NCI-H1048 (cell line): ENCODE measurements at places on chromosomes 5 and 9.

DNA sequence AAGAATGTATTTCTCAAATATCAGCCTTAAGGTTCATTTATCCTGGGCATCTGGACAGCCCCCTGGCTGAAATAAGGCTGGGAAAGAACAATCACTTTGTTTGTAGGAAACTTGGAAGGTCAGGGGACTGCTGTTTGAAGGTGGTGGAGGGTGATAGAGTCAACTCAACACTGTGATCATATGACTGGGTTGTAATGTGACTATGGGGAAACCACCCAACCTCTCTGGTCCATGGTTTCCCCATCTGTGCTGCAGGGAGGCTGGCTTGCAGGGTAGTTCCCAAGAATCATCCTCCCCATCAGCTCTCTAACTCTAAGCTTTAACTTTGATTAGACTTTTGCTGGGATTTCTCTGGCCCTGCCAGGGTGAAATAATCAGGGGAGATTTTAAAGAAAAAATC, 10.0 kb downstream of the INSYN2B start:
- DNase-seq, result no peak

DNA sequence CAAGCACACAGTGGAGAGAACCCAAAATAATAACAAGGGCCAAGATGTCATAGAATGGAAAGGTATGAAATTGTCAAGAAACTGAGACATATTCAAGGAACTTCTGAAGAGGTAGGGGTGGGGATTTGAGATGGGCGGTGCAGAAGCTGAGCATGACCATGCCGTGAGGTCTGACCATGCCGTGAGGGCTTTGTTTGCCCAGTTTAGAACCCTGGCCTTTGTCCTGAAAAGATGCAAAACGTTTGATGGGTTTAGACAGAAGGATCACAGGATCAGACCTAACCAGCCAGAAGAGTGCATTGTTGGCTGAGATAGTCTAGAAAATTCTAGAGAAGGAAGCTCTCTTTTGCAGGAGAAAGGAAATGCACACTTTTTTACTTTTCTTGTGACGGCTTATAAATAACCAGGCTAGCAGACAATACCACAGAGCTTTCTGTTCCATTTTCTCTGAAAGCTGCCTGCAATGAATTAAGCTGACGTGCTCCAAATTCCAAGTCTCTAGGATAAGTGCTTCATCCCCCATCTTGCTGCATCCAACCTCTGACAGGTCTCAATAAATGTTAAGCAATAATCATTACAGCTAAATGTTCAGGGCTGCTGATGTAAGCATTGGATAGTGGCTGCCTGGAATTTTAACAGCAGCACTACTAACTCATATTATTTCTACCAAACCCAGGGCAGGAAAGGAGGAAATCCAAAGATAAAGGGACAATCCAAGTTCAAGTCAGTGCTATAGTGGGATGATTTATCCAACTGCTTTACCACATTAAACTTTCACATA, 110.9 kb upstream of the IL6ST start:
- no peak for DNase-seq

DNA sequence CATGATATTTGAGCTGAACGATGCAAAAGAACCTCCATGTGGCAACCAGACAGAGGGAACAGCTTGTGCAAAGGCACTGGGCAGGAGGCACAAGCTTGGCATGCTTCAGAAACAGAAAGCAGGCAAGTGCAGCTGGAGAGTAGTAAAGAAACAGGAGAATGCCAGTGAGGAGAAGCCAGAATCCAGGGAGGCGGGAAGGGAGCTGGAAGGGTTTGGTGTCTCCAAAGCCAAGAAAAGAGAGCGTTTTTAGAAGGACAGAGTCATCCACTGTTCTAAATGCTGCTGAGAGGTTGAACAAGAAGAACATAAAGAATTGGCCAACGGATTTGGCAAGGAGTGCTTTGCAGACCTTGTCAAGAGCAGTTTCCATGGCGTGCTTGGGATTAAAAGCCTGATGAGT, 124.7 kb downstream of the TLE1 start:
- DNase-seq, result no peak

DNA sequence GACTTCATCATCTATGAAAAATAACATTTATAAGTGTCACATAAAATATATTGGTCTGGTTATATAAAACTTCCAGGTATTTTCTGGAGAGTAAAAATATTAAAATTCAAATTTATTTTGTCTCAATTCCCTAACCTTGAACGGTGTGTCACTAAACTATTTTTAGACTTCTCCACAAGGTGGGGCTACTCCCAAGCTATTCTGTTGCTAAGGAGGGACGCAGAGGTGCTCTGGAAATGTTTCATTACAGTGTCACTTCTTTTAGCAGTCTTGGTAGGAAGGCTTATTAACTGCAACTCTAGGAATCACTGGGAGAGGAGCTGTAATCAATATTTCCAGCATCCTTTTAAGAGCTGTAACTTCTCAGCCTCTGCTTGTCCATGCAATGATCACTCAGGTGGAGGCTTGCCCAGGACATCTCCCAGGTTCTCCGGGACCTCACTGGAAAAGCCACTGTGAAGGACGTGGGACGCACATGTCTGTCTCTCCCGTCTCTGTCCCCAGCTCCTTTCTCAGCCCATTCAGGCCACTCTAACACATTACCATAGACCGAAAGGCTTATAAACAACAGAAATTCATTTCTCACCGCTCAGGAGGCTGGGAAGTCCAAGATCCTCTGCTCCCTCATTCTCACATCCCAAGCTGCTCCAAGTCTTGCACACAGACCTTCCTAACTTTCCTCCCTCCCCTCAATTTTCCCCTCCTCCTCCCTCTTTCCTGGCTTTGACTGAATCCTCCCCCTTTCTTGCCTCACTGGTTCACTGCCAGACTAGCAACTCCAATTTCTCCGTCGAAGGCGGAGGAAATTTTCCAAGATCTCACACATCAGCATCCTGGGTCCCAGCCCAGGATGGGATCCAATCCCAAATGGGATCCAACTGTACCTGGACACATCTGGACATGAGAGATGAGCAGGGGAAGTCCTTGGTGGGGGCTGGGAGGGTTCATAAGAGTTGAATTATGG, 32.7 kb upstream of the DNAH5 start:
- no peak for DNase-seq

DNA sequence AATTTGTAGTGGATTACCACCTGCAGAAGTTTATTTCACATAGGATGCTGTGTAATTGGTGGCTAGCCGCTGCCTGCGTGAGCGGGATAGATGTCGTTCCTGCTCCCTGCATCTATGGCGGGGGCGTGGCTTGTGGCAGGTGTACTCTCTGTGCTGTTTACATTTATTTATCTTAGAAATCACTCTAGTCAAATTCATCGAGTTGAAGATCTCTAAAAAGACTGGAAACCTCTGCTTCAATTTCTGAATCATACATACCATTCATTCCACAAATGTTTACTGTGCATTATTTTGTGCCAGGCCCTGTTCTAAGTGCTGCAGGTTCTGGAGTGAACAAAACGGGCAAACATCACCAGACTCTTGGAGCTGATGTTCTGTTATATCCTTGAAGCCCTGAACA, 11.9 kb downstream of the ROPN1L start:
- DNase-seq, result no peak

DNA sequence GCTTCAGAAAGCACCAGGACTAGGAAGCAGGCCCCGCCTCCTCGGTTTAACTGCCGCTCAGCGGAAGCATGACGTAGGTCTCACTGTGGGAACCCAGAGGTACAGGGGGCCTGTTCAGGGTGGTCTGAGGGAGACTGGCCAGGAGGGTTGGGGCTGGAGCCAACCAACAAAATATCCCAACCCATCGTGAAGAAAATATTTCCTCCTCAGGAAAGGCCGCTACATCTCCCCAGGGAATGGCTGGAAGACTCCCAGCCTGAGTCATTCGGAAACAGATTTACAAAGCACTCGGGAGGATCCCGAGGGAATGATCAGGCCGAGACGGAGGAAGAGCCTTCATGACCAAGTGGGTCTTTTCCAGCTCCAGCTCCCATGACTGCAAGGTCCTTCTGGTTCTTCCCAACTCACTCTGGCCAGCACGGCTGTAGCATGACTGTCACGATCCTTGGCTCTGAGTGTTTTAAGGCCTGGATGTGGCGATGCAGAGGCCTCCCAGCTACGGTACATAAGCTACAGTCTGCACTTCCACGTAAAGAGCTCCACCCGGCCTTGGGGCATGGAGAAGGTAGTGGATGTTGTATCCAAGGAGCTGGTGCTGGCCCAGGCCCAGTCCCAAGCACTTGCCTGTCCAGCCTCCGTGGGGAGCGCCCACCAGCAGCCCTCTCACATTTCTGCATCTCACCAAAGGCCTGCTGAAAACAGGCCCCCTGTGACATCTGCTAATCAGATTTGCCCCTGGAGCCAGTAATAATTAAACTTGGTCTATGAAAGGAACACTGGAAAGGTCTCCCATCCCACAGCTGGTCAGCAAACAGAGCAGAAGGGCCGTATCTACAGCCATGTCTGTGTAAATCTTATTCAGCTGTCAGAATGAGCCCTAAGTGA, 100.6 kb downstream of the LHFPL2 start:
- DNase-seq, result no peak

DNA sequence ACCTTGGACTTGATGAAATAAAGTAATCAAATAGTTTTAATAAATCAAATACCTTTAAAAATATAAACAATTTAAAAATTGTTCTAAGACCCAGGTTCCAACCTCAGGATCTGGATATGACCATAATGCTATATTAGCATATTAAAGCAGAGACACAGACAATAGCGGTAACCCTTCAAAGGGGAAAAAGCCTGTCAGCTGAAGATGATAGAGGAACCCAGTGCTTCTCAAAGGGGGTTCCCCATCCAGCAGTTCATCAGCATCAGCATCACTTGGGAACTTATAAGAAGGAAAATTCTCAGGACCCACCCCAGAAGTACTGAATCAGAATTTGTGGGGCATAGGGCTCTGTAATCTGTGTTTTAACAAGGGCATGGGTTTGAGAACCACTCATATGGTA, 519.6 kb downstream of the RAB3C start:
- no peak for DNase-seq

DNA sequence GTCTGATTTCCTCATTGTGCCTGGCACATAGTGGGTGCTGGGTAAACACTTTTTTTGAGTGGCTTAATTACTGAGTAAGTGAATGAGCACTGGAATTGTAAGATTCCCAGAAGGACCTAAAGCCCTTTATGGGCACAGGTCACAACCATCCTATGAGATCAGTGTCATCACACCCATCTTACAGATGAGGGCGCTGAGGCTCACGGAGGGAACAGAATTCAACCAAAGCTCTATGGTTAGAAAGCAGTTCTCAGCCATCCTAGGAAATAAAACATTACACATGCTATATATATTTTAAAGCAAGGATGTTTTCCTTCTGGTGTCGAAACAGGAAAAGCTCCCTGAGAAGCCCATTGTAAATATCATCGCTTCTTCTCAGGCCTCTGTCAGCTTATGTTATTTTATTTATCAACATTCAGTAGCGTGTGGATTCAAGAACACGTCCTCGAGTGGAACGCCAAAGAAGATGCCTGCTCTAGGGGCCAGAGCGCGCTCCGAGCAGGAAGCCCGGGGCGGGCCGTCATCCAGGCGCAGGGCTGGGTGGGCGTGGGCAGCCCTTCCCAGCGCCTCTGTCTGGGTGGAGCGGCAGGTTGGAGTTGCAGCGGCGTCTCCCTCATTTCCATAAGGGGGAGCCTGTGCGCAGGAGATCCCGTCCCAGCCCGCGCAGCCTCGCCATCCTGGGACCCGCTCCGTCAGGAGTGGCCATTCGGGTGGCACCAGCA, 155.8 kb upstream of the SMIM23 start:
- no peak for DNase-seq

DNA sequence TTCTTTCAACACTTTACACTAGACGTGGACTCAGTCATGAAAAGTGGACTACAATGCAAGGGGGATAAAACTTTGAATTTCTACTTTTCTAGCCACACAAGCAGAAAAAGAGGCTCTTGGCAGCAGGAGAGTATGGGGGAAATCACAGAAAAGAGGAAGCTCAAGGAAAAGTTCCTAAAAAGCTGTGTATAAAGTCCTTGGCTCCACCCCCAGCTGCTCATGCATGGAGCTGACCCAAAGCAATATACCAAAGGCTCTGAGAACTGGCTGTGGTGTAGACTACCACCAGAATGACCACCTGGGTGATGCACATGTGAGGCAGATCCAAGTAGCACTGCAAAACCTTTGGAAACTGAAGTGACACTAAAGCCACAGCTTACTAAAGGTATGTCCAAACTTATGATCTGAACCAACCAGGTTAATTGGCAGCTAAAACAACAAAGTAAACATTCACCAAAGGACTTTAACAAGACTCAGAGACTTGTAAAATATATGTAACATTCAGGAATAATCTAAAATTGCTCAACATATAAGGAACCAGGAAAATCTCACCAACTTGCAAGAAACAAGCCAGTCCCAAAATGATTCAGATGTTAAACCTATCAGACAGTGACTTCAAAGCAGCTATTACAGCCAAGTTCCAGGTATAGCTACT, 55.5 kb upstream of the RASGRF2 start:
- no peak for DNase-seq

DNA sequence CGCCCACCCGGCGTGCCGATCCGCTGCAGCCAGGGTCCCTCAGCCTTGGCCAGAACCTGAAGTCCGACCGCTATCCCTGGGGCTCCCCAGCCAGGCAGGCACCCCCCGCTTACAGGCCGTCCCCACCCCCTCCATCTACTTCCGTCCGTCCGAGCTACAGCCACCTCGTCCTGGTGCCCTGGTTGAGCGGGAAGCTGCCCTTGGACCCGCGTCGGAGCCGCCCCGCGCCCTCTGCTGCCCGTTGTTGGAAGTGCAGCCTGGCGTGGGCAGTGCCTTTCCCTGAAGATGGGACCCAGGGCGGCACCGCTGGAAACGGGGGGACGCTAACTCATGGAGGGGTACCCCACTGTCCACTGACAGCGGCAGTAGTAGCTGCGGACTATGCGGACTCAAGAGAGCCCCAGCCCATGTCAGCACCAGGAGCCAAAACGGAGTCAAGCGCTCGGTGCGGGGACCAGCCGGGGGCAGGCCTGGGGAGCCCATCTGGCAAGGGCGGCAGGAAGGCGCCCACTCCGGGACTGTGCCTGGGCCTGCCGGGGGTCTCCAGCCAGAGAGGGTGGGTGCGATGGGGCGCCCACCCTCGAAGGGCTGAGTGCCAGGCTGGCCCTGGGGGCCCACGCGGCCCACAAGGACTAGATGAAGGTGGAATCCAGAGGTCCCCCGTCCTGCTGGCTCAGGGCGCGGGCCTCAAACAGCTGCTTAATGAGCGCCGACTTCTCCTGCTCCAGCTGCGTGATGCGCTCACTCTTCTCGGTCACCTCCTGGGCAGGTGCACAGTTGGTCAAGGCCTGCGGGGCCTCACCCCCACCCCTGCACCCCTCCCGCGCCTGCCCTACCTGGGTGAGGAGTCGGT, 6.1 kb downstream of the SAPCD2 start:
- DNase-seq, result no peak
